ENCODE measurements at places on chromosomes 1 and 21.

- peak; percentile 92 for DNase-seq
These were observed 25.3 kb downstream of the TMEM51 start for GRCh38 chr1:15178571-15179484.

- no peak for DNase-seq
These were observed 612.2 kb upstream of the CXADR start for GRCh38 chr21:16900685-16901084.

DNA sequence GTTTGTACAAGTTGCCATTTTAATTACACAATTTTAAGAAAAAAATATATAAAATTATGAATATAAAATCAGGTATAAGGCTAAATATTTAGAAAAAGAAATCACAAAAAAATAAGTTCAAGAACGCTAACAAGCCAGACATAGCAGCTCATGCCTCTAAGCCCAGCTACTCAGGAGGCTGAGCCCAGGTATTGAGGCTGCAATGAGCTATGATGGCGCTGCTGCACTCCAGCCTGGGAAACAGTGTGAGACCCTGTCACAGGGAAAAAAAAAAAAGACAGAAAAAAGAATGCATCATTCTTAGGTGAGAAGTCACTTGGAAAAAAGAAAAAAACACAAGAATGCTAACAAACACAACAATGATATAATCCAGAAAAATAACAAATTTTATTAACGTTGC, 112.3 kb upstream of the PRDX6 start:
- no peak for DNase-seq

DNA sequence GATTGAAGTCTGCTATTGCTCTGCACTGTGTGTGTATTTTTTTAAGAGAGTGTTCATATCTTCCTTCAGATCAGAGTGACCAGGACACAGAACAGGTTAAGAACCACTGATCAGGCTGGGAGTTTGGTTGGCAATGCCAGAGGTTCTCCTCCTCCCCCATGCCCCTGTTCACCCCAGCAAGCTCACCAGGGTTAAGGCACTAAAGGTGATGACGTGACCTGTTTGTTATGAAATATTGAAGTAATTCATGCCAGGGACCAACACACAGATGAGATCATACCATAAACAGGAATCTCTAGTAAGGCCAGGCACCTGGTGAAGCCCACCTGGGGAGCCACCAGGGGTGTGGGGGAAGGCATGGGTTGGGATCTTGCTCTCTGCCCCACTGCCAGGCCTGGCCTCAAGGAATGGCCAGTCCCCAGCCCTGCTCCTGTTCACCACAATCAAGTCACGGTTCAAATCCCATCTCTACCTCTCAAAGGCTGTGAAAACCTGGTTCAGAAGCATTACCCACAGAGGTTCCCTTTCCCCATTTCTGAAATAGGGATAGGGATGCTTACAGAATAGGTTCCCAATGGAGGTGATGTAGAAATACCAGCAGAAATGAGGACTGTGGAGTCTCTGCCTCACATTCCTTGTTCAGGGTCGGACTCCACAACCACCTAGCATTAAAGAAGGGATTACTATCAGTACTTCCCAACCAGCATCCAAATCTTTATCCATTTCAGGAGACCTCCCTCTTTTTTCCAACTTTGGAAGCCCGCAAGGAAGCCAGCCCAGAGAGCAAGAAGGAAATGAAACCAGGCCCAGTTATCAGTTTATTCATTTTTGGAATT, 2.4 kb downstream of the ID3 start:
- DNase-seq = no peak

DNA sequence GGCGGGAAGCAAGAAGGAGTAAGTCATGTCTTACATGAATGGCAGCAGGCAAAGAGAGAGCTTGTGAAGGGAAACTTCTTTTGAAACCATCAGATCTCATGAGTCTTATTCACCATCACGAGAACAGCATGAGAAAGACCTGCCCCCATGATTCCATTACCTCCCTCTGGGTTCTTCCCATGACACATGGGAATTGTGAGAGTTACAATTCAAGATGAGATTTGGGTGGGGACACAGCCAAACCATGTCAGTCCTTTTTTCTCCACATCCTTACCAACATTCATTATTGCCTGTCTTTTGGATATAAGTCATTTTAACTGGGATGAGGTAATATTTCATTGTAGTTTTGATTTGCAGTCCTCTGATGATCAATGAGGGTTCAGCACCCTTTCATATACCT, 81.0 kb downstream of the DIRAS3 start:
- DNase-seq = no peak

- DNase-seq = no peak
These were observed 31.0 kb upstream of the SOX13 start for GRCh38 chr1:204041803-204042505.

Data from astrocyte of the hippocampus (primary cell).